ENCODE measurements at places on chromosomes 2 and 18.

DNA sequence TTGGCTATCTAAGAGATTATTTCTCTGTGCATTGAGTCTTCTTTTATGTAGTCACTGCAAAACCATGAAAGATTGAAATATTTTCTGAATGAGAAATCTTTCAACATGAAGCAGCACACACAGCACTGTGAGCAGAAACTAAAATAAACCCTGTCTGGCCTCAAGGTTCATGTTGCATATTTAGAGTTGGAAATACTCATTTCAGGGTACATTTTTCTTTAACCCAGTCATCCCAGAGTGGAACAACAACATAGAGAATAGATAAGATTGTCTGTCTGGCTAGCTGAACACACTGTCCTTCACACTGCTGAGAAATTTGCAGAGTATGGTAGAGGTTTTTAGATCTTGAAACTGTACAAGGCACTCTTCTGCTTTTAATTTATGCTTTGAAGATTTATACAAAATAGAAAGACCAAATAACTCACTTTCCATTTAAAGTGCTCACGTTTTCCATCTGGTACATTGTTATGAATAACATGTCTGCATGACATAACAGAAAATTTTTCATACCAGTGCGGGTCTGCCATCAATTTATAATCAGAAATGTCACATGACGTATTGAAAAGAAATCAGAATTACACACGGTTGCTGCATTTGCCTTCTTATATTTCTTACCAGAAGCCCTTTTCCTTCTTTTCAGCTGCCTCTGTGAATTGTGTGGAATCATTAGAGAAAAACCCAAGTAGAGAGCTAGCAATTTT is 25.0 kb upstream of the FN1 start:
- DNase-seq = no peak

GRCh38 chr18:41783065-41783818 is 171.8 kb upstream of the PIK3C3 start:
- no peak for DNase-seq

- DNase-seq = no peak
Measured at GRCh38 chr2:241035142-241035817, 36.9 kb downstream of the SNED1 start.

GRCh38 chr2:45275806-45276205 is 266.6 kb upstream of the SIX2 start:
- DNase-seq = no peak

GRCh38 chr18:23838801-23839366 is 149.6 kb downstream of the LAMA3 start:
- no peak for DNase-seq

Measured in globus pallidus (tissue), 1 donor.